ENCODE measurements at places on chromosomes 6 and 20. TPM values are rescaled to one million over a fixed set of nuclear protein-coding genes. Genes with fewer than 3 reads are reported as not detected.

- no peak for DNase-seq
- H3K36me3 ChIP-seq: no peaks in the 10 kb centered on the region
- H3K4me3 ChIP-seq: no peak overlapping the region
- no peak overlapping the region for H3K27ac ChIP-seq
Measured at GRCh38 chr6:118780668-118781067, 113.3 kb upstream of the ASF1A start.

DNA sequence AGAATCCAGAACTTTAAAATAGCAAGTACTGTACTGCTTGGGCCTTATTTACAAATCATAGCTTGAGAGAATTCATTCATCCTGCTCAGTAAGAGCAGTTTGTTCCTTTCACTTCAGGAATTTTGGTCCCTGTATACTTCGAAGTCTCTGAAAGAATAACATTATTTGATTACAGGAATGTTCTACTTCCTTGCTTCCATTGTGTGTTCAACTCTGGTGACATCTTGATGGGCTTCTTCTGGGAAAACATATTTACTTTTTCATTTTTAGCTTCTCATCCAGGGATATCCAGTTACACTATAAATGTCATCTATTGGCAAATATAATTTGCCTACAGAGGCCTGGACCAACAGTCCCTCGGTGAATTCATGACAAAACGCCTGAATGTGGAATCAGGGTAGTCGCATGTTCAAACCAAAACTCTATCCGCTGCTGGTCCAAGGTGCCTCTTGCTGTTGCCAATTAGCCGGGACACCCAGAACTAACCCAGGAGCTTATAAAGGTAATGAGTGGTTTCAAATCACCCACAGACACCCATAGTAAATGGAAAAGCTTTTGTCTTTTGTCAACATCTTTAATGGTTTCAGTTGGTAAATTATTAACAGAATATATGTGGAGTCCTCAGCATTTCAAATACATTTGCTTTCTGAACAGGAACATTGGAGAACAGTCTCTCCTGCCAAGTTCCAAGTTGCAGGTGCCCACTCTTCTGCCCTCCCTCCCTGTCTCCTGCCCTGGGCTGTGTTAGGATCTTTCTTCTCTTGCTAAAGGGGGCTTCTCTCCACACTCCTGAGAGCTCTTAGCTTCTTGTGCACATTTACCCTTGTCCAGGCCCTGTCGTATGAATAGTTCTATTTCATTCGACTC lies 162.5 kb upstream of the CITED2 start:
- peaks cover 3% of the 10 kb centered on the region for H3K4me1 ChIP-seq
- H3K36me3 ChIP-seq: no peaks in the 10 kb centered on the region
- H3K27ac ChIP-seq: no peak overlapping the region
- H3K4me3 ChIP-seq: no peak overlapping the region

SRMS gene
- not detected for total RNA-seq

- no peak overlapping the region for H3K4me3 ChIP-seq
- H3K27me3 ChIP-seq: no peaks in the 10 kb centered on the region
- H3K36me3 ChIP-seq: no peaks in the 10 kb centered on the region
Measured at GRCh38 chr20:21237956-21238799, 65.0 kb upstream of the XRN2 start.

DNA sequence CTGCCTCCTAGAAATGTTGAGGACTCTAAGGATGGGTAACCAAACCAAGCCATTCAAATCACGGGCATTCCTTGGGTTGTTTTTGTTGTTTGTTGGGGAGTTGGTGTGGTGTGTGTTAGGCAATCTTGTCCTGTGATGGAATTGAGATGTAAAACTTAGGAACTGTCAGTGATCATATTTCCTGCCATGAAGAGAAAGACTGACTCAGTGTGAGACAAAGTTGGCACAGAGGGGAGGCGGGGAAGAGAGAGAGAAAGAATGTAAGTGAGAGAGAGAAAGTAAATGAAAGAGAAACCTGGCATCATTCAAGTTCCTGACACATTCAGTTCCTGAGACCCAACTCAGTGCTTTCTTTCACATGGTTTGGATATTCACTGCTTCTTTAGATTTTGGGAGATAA lies 21.6 kb upstream of the FBXO30 start:
- no peaks in the 10 kb centered on the region for H3K27me3 ChIP-seq
- DNase-seq: no peak
- H3K4me1 ChIP-seq: no peaks in the 10 kb centered on the region
- H3K4me3 ChIP-seq: no peak overlapping the region
- no peak overlapping the region for H3K27ac ChIP-seq

SLC17A5 gene
- 3.6 TPM for total RNA-seq

TNNC2 gene
- not detected for total RNA-seq

GRCh38 chr6:81894788-81895271 lies 142.3 kb upstream of the TENT5A start:
- peak overlapping the region; percentile 59 for H3K27ac ChIP-seq
- no peaks in the 10 kb centered on the region for H3K27me3 ChIP-seq

GRCh38 chr6:39053854-39054576 lies 5.4 kb downstream of the GLP1R start:
- H3K36me3 ChIP-seq: no peaks in the 10 kb centered on the region
- H3K4me3 ChIP-seq: no peak overlapping the region
- no peaks in the 10 kb centered on the region for H3K4me1 ChIP-seq
- no peaks in the 10 kb centered on the region for H3K27me3 ChIP-seq
- H3K27ac ChIP-seq: no peak overlapping the region

All from uterus (tissue), 4 donors.